HTR-8/SVneo (cell line): ENCODE measurements at places on chromosomes 6 and 20.

DNA sequence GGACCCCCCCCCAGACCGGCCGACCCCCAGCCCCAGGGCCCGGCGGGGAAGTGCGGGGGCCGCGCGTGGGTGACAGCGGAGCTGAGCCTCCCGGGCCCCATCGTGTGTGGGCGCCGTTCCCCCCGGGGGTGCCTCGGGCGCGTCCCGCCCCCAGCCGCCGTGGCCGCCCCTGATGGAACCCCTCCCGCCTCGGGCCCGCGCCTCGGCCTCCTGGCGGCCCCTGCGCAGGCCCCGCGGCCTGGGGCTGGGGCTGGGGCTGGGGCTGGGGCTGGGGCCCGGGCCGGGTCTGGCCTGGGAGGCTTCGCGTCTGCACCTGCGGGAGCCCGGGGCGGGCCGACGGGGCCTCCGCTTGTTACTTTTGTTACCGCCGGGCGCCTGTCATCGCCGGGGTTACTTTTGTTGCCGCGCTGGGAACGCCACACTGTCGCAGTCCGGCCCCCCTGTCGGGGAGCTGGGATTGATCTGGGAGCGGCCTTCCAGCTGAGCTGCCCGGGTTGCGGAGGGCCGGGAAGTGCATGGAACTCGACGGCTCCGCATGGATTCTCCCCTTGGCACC is 598 bp downstream of the OGFR start:
- no peak for DNase-seq

DNA sequence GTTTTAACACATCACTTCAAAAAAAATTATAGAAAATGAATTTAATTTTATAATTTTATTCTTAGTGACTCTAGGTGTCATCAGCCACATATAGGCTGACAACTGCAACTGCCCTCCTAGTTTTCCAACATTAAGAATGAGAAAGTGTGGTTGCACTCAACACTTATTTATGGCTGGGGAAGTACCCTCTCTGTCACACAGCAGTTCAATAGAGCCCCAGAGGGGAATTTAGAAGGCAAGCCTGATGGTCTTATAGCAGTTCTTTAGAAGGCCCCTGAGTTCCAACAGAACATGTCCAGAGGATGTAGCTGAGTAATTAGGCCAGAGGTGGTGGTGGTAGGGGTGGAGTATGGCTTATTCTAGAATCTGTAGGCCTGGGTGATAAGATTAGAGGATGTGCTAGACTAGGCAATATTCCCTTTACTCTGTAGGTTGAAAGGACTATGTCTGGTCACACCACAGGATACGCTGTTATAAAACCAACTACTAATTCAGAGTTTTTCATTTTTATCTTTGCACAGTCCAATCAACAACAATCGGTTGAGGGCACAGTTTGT is 226.5 kb upstream of the CITED2 start:
- no peak for DNase-seq

GRCh38 chr20:46507760-46508407 is 5.5 kb downstream of the ZNF334 start:
- no peak for DNase-seq

GRCh38 chr6:43773050-43773979 is 3.3 kb downstream of the VEGFA start:
- peak; percentile 79 for DNase-seq

DNA sequence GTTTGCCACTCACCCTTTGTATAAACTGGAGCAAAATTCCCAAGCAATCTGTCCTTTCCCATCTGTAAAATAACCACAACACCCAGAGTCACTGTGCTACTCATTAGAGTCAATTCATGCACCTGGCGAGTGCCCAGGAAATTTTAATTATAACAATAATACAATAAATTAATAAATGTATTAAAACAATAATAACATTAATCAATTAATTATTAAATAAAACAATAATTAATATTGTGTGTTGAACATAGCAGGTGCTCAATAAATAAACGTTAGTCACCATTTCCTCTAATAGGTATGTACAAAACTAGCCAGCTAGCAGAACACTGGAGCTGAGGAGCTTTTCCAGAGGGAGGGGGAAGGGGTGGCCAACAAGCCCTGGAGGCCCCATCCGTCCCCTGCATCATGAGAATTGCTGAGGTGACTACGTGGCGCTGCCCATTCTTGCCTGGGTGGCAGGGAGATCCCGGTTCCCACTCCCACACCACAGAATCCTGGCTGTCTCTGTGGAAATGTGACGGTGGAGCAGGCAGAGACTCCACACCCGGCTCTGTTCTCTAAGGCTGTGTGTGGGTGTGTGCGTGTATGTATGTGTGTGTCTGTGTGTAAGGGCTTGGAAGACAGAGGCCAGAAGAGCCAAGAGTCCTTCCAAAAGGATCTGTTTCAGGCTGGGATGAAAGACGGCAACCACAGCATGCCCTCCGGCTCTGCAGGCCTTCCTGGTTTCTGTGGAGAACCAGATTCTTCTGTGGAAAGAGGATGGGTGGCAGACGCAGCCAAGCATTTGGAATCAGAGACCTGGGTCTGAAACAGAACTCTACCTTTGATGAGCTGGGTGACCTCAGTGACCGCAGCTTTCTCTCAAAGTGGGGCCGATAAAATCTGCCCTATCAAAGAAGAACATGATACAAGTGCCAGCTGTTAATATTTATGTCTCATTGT is 18.8 kb upstream of the EZR start:
- no peak for DNase-seq

DNA sequence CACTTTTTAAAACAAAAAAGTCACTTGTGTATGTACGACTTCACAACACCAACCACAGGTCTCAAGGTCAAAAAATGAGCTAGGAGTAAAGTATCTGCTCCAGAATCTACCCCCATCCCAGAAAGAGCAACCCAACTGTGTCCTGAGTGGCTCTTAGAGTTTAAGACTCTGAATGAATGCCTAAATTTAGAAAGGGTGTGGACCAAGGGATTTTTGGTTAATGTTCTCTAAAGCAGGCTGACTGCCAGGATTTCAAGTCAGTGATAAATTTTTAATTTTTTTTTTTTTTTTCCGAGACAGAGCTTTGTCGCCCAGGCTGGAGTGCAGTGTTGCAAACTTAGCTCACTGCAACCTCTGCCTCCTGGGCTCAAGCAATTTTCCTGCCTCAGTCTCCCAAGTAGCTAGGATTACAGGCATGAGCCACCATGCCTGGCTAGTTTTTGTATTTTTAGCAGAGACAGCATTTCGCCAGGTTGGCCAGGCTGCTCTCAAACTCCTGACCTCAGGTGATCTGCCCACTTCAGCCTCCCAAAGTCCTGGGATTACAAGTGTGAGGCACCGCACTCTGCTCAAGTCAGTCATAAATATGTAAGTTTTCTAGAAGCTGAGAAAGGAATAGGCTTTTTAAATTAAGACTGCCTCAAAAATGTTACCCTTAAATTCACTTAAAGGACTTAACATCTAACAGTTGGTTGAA is 20.2 kb downstream of the STAU1 start:
- DNase-seq, result no peak

GRCh38 chr20:36102809-36103596 is 51.5 kb upstream of the EPB41L1 start:
- no peak for DNase-seq

- DNase-seq, result no peak
Observed at GRCh38 chr20:35491823-35492222, 36.4 kb downstream of the CEP250 start.

DNA sequence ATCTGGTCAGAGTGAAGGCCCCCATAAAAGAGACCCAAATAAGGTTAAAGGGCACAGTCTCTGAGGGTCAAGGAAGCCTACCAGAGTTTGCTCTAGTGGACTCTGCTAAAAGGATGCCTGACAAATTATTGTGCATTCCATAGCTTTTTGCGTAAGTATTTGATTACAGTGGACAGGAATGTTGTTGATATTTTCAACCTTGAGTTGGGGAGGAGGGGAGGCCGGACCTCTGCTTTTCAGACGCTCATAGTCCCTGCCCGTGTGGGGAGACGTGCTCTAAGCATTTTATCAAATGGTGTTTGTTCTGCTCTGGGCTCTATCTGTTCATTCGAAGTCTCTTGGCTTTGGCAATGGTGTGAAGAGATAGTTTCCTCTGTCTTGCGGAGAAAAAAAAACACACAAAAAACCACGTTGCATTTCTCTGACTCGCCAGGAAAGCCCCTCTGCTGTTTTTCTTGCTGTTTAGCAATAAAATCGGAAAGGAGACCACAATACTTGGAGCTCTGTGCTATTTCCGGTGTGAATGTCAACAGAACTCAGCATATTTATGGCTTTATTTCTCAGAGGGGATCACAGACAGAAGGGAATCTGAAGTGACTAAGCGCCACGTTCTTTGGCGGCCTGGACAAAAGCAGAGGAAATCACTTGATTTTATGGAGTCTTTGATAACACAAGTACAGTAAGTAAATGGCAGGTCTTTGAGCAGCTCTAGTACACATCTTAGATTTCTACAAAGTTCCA is 159.8 kb downstream of the ZFP64 start:
- DNase-seq, result peak; percentile 90

DNA sequence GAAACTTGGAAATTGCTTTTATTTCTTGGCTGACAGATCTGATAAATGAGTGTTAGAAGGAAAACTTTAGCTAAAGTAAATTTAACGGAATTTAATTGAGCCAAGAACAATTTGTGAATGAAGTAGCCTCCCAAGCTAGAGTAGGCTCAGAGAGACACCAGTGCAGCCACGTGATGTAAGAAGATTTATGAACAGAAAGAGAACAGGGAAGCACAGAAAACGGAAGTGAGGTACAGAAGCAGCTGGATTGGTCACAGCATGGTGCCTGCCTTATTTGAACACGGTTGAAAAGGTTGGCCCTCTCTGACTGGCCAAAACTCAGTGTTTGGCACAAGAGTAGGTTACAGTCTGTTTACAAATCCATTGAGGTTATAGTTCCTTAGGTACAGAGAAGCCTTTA is 29.5 kb upstream of the IFNGR1 start:
- no peak for DNase-seq

GRCh38 chr6:2257363-2257762 is 12.0 kb upstream of the GMDS start:
- DNase-seq, result no peak

DNA sequence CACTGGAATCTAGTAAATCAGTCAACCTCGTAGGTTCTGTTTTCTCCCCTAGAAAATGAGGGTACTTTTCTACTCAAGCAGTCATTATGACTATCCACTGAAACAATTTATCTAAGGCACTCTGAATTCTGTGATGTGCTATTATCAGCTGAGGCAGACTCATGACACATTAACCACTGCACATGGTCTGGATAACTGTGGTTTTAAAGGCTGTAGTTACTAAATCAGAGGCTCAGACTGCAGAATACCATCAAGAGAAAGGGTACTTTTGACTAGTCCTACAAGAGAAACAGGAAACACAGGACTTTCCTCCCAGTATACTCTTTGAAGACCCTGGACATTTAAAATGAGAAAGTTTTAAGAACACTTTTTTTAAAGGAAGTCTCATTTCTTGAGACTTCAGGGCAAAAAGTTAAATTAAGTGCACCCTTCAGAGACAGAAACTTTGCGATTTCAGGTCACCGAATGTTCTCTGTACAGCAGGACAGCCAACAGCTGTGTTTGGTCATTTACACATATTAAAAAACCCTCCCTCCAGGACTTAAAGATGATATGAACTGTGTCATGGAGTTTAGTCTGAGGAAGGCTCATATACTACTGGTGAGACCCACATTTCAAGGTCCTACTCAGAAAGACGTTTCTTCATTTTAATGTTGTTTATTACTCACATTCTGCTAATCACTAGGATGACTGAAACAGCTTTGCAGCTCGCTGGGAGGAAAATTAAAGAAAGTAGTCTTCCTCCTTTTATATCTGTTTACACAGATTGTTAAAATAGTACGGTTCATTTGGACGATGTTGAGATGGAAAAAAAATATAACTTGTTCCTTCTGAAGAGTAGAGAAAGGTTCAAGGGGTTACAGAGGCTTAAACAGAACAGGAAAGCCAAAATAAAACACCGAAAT is 19.9 kb downstream of the ATXN1 start:
- DNase-seq, result no peak

GRCh38 chr6:145345094-145345493 is 390.2 kb downstream of the EPM2A start:
- no peak for DNase-seq
